RWPE1 (cell line): ENCODE measurements at places on chromosomes 7 and 10.

DNA sequence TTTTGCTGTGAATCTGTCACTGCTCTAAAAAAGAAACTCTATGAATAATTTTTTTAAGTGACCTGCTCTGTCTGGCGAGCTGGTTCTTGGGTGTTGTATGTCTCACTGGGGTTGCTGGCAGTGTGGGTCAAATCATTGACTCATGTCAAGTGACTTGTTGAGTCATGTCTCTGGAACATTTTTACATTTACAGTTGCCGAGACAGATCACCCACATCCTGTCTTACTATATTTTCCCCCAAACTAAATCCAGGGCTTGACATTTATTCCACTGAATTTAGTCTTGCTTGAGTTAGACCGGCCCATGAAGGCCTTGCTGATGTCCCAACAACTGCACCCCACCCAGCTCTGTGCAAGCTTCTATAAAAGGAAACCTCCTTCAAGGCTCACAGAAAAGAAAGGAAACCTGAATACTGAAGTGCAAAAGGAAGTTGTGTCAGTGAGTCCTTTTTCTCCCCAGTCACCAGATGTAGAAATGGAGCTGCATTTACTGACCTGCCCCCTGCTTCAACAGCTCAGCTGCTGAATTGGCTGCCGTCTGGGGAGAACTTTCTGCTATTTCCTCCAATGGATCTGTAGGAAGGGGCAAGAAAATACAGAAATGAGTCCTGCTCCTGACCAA lies 290.3 kb downstream of the TNS3 start:
- peak; percentile 94 for DNase-seq

DNA sequence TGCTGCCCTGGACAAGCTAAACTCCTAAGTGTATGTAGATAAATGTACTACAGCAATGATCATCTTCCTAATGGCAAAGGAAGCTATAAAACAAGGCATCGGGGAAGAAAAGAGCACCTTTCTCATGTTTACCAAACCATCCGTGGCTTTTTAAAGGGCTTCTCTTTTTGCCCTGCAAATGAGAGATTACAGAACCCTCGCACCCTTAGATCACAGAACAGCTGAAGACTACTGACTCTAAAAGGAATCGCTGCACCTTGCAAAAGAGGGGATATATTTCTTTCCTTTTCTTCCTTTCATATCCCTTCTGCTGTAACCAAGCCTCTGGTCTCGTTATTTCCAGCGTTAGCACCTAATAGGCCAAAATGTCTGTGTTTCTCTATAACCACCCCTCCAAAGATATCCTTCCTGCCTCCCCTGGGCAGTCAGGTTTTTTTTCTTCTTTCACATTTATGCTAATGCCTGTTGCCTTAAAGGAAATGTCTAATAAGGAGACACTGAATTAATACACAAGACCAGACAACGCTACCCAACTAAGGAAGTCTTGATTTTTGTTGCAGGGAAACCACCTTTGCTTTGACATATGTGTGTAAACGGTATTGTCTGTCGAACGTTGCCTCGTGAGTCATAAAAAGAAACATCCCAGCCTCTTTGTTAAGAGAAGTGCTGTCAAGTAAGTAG lies 10.5 kb downstream of the ST8SIA6 start:
- DNase-seq: no peak

DNA sequence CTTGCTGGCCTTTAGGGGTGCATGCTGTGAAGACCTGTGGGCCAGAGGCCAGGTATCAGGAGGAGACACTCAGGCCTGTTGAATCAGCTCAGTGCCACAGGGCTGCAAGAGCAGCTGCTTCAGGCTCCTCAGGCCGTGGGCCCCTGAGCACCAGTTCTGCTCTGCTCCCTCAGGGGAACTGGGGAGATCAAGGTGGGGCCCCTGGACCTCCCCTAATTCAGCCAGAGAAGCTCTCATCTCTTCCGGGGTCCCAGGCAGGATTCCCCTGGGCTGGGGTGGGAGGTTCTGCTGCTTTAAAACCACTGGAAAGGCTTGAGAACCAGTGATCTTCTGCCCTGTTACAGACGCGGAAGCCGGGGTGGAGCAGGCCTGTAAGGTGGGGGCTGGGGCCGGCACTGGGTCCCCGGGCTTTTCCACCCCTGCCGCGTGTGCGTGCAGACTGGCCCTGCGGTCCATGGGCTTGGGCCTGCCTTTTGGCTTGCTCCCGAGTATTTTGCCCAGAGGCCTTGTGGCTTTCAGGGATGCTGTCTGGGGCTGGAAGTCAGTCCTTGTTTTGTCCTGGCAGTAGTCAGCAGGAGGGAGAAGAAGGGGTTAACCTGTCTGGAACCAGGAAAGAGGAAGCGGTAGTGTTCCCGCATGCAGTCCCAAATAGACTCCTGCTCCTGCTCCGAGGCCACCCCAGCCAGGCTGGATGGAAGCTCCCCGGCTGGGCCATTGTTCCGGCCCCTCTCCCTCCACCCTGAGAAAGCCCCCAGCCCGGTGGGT lies 74.3 kb downstream of the LHPP start:
- no peak for DNase-seq

GRCh38 chr7:37432281-37432920 lies 16.3 kb downstream of the ELMO1 start:
- no peak for DNase-seq

DNA sequence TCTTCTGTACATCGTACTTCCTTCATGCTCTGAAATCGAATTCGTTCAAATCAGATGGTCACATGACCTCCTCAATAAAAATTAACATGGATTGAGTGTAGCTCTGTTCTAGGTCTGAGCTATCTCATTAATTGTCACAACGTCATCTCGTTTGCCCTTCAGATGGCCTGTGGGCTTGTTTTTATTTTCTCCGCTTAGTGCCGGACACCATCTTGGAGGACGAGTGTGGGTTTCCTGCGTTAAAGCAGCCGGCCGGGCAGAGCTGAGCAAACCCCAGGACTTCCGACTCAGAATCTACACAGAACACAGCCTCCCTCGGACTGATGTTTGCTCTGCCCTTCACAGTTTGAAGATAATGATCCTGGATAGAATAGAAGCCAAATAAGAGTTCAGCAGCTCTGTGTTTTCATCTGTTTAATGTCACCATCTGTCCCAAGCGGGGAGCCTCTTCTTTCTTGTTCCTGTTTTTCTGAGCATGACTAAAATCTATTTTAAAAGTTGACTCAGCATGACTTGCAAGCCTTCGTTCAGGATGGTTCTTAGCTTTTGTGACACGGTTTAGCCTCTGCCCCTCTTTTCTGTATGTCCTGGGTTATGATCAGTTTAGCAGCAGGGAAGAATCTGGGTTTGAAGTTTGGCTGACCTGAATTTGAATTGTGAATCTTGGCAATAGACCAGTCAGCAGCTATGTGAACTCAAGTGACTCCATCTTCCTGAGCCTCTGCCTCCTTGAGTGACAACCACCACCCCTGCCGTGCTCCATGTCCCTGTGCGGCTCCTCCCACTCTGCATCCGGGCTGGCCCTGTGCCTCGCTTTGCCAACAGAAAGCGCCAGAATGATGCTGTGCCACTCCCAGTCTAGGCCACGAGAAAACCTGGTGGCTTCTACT lies 30.6 kb upstream of the GALNTL5 start:
- DNase-seq: no peak
